ENCODE measurements at places on chromosomes 13 and 19.

DNA sequence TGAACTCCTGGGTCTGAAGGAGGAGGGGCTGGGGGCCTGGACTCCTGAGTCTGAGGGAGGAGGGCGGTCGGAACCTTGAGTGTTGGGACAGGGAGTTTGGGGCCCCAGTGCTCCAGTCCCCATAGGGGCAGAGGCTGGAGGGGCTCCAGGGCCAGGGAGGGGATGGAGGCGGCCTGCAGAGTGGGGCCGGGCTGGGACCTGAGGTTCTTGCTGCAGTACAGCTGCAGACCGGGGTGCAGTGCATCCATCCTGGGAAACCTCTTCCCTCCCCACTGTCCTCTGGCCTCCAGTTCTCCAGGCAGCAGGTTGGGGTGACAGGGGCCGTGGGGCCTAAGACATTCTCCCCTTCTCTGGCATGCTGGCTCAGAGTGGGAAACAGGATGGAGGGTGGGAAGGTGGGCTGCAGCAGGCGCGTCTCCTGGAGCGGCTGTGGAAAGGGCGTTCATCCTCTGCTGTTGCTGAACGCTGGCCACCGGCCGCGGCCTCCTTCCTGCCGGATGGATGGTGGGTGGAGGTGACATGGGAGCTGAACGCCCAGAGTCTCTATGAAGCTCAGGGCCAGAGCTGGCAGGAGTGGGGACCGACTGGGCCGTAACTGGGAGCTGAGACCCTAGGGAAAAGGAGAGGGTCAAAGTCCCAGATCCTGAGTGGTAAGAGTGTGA is 1.6 kb downstream of the BRSK1 start:
- DNase-seq: no peak

DNA sequence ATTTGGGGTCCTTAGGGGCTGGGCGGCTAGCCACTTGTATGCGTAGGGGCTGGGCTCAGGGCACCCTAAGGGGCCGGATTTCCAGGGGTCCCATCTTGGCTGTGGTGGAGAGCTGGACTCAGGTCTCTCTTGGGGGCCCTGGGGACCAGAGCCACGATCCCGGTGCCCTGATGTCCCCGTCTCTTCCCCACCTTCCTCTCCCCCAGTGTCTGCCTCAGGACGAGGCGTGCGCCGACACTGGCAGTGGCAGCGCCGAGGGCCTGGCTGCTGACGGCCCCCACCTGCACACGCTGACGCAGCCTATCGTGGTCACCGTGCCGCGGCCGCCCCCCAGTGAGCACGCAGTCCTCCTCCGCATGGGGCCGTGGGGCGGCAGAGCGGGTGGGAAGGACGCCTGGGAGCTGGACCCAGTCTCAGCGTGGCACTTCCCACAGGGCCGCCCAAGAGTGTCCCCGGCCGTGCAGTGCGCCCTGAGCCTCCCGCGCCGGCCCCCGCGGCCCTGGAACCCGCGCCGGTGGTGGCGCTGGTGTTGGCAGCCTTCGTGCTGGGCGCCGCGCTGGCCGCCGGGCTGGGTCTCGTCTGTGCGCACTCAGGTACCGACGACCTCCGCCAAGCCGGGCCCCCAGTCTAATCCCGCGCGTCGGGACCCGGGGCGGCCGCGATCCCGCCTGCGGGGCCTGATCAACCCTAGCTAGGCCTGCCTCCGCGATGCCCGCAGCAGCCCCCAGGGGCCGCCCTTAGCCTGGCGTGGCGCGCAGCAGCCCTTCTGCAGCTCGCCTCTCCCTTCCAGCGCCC is 2.7 kb upstream of the SNAPC2 start:
- no peak for DNase-seq

GRCh38 chr13:50365408-50366391 is 350.5 kb downstream of the KCNRG start:
- DNase-seq: no peak

GRCh38 chr19:54253331-54254194 is 3.5 kb downstream of the LILRB5 start:
- DNase-seq: no peak

DNA sequence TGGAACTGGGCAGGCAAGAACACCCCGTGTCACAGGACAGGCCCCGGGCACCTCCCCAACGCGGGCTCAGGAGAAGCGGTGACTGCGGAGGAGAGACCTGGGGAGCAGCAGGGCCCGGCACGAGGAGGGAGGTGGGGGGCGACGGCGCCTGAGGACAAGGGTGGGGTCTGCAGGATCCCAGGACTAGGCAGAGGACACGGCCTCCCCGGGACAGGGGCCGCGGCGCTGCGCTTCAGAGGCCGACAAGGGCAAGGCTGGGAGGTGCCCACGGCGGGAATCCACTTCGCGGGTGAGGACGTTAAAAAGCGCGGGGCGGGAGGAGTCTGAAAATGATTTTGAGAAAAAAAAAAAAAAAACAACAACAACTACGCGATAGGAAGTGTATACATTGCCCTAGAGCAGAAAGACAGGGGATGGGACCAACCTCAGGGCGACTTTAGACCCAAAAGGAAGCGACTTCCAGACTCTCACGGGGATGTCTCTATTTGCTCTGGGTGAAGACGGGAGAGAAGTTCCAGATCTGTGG is 44.9 kb downstream of the ZNF611 start:
- no peak for DNase-seq

DNA sequence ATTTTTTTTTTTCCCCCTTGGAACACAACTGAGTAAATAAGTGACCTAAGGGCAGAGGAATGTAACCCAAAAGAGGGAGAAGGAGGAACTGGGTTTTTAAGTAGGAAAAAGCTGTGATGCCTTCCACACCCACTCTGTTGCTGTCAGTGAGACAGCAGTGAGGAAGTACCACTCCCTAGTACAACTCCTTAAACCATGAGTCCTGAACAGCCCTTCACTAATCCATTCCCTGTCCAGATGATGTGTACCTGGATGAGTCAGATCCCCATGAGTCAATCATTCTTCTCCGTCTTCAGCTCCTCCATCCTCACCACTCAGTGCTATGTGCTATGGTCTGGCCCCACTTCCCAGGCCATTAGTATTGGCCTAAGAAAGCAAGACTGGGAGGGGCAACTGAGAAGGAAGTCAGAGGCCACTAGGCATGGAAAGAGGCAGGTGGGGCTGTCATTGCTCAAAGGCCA is 12.9 kb upstream of the CXCL17 start:
- no peak for DNase-seq

- DNase-seq: no peak
Observed at GRCh38 chr13:43905435-43906031, 25.8 kb downstream of the LACC1 start.

- no peak for DNase-seq
Observed at GRCh38 chr19:33374236-33374714, 766 bp downstream of the CEBPG start.

DNA sequence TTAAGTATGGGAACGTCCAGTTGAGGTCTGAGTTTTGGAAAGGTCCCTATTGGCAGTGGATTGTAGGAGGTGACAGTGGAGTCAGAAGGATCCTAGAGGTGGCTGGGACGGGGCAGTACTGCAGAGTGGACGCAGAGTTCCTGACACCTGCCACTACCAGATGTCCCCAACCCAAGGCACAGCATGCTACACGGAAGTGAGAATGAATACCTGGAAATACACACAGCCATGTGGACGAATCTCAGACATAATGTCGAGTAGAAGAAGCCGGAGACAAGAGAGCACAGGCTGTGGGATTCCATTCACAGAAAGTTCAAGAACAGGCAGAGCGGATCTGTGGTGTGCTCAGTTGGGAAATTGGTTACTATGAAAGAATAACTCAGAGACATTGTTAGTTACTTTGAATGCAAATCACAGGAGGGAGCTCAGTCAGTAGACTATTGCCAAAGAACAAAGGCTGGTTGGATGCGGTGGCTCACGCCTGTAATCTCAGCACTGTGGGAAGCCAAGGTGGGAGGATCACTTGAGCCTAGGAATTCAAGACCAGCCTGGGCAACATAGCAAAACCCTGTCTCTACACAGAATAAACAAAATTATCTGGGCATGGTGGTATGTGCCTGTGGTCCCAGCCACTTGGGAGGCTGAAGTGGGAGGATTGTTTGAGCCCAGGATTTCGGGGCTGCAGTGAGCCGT is 37.4 kb downstream of the RYR1 start:
- DNase-seq: no peak

- DNase-seq: no peak
Observed at GRCh38 chr13:51324714-51325420, 14.6 kb upstream of the SERPINE3 start.

DNA sequence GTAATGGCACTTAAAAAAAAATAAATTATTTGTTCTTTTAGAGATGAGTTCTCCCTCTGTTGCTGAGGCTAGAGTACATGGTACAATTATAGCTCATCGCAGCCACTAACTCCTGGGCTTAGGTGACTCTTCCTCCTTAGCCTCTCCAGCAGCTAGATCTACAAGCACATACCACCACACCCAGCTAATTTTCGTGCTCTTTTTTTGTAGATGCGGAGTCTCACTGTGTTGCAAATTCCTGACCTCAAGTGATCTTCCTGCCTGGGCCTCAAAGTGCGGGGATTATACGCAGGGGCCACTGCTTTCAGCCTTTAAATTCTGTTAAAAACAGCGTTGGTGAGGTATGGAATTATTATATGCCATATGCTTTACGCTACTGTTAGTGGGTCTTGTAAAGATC is 2034.0 kb downstream of the OLFM4 start:
- no peak for DNase-seq

- no peak for DNase-seq
Observed at GRCh38 chr13:112752711-112753541, 63.1 kb downstream of the ATP11A start.

DNA sequence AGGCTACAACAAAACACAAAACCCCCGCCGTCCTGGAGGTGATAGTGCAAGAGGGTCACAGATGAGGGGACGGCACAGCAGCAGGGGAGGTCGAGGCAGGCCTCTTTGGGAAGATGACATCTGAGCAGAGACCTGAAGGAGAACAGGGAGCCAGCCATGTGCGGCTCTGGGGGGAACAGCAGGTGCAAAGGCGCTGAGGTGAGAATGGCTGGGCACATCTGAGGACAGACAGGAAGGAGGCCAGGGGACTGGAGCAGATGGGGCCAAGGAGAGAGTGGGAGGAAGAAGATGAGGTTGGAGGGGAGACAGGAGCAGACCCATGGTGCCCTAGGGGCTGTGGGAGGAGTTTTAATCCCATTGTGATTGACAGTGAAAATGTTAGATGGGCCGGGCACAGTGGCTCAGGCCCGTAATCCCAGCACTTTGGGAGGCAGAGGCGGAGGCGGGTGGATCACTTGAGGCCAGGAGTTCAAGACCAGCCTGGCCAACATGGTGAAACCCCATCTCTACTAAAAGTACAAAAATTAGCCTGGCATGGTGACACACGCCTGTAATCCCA is 1.8 kb upstream of the CKM start:
- DNase-seq: no peak

DNA sequence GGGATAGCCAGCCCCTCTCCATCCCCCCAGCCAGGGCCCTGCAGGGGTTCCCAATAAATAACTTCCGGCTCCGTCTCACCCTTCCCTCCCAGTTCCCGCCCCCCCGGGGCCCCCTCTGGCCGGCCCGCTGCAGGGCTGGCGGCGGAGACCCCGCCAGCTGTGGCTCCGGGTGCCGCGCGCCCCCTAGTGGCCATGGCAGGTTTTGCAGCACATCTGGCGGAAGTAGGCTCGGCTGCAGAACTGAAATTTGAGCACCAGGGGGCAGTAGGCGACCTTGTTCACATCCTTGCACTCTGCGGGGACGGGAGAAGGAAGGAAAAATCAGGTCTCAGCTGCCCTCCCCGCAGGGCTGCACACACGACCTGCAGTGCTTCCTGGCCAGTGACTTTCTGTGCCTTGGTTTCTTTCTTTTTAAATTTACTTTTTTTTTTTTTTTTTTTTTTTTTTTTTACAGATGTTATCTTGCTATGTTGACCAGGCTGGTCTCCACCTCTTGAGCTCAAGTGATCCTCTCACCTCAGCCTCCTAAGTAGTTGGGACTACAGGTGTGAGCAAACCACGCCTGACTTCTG is 3.6 kb upstream of the MYO1F start:
- DNase-seq: peak; percentile 78

- no peak for DNase-seq
Observed at GRCh38 chr13:71124230-71124629, 742.8 kb downstream of the DACH1 start.

- no peak for DNase-seq
Observed at GRCh38 chr19:48969276-48970138, 4.4 kb downstream of the FTL start.

- DNase-seq: no peak
Observed at GRCh38 chr19:51147663-51148062, 5.6 kb downstream of the SIGLEC7 start.

GRCh38 chr19:55590617-55591016 is 8.7 kb downstream of the FIZ1 start:
- DNase-seq: no peak

- DNase-seq: no peak
Observed at GRCh38 chr13:97631158-97631557, 197.2 kb downstream of the RAP2A start.

DNA sequence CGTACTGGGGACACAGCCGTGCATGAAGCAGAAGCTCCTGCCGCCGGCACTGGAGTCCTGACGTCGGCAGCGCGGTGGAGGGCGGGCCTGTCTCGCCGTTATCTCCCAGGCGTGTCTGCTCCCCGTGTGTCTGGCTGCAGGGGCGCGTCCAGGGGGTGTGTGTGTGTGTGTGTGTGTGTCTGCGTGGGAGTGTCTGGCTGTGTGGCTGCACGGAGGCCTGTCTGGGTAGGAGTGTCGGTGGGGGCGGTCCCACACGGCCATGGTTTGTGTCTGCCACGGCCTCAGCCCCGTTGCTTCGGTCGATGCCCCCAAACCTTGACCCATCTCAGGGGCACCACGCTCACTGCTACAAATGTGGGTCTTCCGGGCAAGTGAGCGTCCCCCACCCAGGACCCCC is 18.3 kb downstream of the ARID3A start:
- DNase-seq: no peak

DNA sequence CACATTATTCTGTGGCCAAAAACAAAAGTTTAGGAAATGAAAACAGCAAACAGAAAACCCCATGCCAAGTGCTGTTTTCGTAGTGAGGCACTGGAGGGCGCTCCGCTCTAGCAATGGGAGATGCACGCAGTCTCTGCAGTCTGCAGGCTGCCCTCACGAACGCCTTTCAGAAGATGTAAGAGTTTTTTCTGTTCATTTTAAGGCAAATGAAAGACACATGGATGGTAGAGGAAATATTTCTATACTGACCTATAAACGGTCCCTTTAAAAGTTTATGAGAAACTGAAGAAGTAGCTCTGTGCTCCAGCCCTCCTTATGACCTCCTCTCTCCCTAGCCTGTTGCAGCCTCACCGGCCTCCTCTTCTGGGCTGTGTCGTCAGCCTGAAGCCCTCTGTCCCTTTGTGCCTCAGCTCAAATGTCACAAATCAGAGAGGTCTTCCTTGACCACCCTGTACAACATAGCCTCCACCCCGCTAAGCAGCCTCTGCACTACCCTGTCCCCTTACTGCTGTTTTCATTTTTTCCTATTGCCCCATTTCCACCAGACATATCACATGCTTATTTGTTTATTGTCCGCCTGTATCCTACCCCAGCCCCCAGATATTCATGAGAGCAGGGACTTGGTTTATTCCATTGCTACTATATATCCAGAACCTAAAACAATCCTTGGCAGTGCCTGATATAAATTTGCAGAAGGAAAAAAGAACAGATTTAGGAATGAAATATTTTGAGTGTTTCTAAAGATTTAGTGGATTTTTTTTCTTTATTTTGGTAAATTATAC is 116.4 kb downstream of the TM9SF2 start:
- DNase-seq: no peak
